ENCODE measurements at places on chromosomes 16 and 17.

- no peak for DNase-seq
Measured at GRCh38 chr17:57956291-57957119, 1.3 kb upstream of the CUEDC1 start.

- DNase-seq: no peak
Measured at GRCh38 chr17:18008496-18009268, 30.3 kb downstream of the ATPAF2 start.

GRCh38 chr17:5444209-5444608 lies 5.3 kb upstream of the C1QBP start:
- DNase-seq: no peak

DNA sequence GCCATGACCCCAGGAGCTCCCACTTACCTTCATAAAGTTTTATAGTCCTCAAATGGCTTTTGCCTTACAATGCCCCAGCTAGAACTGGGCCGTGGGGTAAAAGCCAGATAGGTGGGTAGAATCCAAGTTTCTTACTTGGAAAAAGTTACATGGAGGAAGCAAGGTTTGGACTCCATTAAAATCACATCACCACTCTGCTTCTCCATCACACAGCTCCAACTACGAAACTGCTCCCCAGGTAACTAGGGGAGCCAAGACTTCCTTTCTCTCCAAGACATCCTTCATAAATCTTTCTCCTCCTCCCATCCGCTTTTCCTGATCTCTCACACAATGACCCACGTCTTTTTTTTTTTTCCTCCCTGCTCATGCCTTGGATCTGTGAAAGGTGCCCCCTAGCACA lies 130.8 kb upstream of the RCVRN start:
- DNase-seq: no peak

- DNase-seq: peak; percentile 61
Measured at GRCh38 chr16:11105038-11105903, 150.7 kb downstream of the SOCS1 start.
